Stimulated activated CD8-positive, alpha-beta memory T cell treated with anti-CD3 and anti-CD28 coated beads, Interleukin-4, amount 100 ng/mL, for 4 hours (primary cell): ENCODE measurements at places on chromosomes 4 and X.

GRCh38 chr4:7642741-7643458, 208.2 kb upstream of the PSAPL1 start:
- no peak for DNase-seq

DNA sequence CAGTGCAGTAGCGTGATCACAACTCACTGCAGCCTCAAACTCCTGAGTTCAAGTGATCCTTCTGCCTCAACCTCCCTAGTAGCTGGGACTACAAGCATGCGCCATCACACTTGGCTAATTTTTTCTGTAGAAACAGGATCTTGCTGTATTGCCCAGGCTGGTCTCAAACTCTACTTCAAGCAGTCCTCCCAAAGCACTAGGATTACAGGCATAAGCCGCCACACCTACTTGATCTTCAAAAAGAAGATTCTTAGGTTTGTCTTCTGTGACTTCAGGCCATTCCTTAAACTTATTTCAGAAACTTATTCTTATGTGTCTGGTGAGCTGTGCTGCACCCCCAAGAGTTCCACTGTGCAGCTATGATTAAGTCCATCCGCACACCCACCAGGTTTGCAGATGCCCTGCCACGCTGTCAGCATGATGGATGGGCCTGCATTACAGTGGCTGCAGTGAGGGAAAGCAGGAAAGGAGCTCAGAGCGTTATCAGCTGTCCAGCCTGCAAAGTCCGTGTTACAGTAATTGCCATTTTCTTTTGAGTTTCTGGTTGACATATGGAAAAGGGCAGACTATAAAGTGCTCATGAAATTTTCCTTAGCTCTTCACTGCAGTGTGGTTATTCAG, 146.6 kb downstream of the AASDH start:
- DNase-seq: no peak

DNA sequence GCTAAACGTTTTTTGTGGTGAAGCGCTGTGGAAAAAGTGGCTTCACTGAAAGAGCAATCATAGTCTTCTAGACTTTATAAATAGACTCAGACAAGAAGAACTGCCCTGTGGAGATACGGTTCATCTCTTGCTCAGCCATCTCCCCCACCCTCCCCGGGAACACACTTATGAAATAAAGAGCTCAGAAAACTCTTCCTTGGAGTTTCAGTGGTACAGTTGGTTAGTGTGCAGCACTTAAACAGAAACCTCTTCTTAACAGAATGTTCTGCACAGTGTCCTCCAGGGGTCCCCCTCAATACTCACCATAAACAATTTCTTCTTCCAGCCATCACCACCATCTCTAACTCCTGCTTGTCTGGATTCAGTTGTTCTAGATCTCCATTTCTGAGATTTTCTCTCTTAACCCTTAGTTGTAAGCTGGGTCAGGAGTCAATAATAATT, 313.0 kb downstream of the ARHGAP10 start:
- no peak for DNase-seq

- no peak for DNase-seq
Measured at GRCh38 chr4:13893211-13893610, 265.7 kb upstream of the BOD1L1 start.

GRCh38 chrX:22541926-22542325, 269.2 kb downstream of the CBLL2 start:
- no peak for DNase-seq

DNA sequence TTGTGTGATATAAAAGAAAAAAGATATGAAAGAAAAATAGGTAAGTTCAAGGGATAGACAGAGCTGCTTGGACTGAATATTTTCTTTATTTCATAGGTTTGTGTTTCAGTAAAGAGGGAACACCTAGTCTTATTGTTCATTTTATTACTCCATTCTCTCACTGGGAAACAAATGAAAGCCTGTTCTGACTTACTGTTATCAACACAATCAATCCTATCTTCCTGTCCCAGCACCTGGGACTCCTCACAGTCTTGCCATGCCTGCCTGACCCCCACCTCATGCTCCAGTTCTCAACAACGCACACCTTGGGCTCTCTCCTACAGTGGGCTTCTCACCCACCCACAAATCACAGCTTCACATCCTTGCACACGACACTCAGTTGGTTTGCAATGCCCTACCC, 189.5 kb downstream of the PRDM5 start:
- DNase-seq: no peak

DNA sequence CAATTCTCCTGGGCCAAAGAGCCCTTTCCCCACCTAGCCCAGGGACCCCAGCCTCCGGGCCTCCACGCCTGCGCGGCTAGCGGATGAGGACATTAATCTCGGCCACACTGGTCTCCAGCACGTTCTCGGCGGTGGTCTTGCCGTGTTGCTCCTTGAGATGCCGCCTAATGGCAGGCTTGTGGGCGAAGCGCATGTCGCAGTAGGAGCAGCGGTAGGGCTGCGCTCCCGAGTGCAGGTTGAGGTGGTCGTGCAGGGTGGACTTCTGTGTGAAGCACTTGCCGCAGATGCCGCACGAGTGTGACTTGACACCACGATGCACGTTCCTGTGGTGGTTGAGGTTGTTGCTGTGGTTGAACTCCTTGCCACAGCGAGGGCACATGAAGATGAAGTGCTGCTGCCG, 72.1 kb downstream of the UBE2K start:
- DNase-seq: no peak

DNA sequence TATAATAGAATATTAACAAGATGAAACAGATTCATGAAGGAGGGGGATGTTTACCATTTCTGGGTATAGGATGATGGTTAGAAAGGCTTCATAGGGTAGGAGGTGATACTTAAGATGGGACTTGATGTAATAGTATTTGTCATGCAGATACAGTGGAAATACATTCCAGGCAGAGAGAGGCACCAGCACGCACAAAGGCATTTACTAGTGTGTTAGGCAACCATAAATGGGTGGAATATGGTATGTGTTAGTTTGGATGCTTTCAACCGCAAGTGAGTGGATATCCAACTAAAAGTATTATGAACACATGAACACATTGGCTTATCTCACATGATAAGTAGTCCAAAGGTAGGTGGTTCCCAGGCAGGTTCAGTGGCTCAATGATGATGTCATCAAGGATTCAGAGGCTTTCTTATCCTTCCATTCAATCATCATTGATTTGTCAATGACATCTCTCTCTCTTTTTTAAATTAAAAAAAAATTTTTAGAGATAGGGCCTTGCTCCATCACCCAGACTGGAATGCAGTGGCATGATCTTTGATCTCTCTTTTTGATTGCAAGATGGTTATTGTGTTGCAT, 12.7 kb upstream of the STARD8 start:
- no peak for DNase-seq

- DNase-seq: no peak
Measured at GRCh38 chrX:119618439-119618838, 12.2 kb upstream of the NKRF start.

DNA sequence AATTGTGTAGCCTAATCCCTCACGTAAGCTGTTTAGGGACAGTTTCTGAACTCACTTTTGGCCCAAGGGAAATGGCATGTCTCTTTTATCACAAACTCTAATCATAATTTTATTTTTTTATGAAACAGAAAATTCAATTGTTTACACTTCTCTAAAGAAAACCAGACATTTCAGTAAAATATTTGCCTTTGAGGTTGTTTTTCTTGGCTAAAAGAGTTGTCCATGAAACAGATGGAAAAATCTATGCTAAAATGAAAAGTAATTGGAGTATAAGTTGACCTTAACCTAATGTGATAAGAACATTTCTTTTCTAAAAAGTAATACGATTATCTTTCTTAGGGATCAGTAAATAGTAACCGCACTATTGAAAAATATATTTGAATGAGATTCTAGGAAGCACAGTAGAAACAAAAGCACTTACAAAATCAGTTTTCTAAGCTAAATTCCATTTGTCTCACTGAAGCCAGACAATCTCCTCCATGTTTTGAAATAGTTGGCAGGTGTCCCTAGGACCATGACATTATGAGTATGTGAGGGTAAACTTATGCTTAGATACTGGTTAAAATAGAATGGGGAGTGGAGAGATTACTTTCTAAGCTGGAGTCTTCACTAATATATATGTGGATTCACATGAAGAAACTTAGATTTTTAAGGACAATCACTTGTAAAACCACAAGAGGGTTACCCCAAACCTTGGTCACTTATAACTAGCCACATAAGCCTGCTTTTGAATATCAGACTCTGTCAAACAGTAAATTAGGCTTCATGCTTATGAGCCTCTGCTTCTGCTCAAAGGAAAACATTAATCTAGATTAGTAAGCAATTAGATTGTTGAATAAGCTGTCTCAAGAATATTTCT, 20.1 kb upstream of the TET2 start:
- DNase-seq: no peak

DNA sequence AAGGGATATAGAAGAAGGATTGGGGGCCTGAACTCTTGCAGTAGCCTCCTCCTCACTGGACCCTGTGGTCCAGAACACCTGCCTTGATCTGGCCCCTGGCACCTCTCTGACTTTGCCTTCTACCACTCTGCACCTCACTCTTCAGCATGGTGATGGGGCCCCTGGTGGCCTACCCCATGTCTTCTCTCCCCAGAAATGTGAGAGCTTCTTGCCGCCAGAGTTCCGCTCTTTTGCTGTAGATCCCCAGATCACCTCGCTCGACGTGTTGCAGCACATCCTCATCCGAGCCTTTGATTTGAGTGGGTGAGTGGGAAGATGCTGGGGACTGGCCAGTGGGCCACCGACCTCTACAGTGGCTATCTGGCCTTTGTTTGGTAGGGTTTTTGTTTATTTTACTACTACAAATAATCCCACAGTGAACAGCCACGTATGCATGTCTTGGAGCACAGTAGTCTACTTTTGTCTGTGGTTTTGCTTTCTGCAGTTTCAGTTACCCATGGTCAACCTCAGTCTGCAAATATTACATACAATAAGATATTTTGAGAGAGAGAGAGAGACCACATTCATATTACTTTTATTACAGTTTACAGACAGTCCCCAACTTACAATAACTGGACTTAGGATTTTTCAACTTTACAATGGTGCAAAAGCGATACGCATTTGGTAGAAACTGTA, 1.8 kb downstream of the TBC1D25 start:
- no peak for DNase-seq

DNA sequence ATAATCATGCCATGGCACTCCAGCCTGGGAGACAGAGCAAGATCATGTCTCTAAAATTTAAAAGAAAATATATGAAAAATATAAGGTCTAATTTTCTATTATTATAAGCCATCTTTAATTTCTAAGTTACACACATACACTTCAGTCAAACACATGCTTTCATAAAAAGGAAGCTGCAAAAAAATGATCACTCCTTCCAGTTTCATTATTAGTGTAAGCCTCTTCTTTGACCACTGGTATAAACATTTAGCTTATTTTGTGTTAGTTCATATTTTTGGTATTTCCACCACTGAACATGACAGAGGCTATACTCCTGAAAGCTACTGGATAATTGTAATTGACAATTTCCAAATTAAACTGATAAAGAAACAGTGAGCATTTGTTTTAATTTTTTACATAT, 163.3 kb upstream of the USP38 start:
- DNase-seq: no peak

DNA sequence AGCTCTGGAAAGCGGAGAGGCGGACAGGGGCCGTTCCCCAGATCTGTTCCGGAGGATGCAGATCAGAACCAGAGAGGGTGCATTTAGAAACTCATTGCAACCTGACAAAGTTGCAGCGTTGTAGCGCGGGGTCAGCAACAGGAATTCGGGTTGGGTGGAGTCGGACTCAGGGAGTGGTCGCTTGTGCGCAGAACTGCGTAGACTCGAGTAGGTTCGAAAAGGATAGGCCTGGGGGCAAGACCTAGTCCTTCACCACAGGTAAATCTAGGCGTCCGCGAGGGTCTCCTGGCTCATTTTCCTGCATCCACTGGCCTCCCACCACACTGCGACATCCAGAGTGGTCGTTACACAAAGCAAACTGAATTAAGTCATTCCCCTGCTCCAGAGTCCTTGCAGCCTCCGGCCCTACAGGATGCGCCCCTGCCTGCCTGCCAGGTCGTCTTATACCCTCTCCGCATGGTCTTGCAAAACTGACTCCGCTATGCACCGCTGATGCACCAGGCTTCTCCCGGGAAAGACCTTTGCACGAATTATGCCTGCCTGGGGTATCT, 4.7 kb upstream of the ZNF518B start:
- DNase-seq: no peak

GRCh38 chr4:24824720-24825119, 29.3 kb downstream of the SOD3 start:
- no peak for DNase-seq

- no peak for DNase-seq
Measured at GRCh38 chrX:73562458-73562857, 539 bp upstream of the CHIC1 start.

GRCh38 chrX:24241822-24242648, 71.8 kb downstream of the SUPT20HL2 start:
- no peak for DNase-seq

GRCh38 chrX:115912372-115912897, 258.1 kb upstream of the AGTR2 start:
- DNase-seq: no peak

- DNase-seq: no peak
Measured at GRCh38 chr4:174553031-174553430, 30.7 kb upstream of the HPGD start.

GRCh38 chr4:89995814-89996213, 101.2 kb downstream of the MMRN1 start:
- DNase-seq: no peak

- no peak for DNase-seq
Measured at GRCh38 chr4:15914291-15914690, 24.2 kb downstream of the FGFBP1 start.

DNA sequence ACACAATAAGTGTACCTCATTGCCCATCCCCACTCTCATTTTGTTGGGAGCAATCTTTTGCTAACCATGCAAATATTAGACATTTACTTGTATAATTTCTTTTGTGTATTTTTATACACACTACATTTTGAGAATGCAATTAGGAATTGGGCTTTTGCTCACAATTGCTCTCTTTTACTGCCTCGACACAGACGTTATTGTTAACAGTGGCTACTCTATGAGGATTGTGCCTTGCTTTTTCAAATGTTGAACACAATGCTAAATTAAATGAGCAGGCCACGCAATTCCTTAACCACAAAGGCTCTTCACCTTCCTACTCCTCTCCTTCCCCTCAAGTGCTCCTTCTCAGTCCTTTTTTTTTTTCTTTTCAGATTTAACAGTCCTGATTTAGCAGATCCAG, 42.8 kb upstream of the HPF1 start:
- no peak for DNase-seq
